ENCODE measurements at places on chromosomes 2 and 18. TPM values are rescaled to one million over a fixed set of nuclear protein-coding genes. Genes with fewer than 3 reads are reported as not detected.

Gene CAPN14
- 0.52 TPM for total RNA-seq

Gene TMEM247
- not detected for total RNA-seq

Gene UGT1A3
- total RNA-seq = not detected

GRCh38 chr18:45127405-45127804, 446.7 kb downstream of the SETBP1 start:
- H3K4me1 ChIP-seq = no peaks in the 10 kb centered on the region
- no peak overlapping the region for H3K27ac ChIP-seq
- H3K27me3 ChIP-seq = no peaks in the 10 kb centered on the region
- H3K4me3 ChIP-seq = no peak overlapping the region

DNA sequence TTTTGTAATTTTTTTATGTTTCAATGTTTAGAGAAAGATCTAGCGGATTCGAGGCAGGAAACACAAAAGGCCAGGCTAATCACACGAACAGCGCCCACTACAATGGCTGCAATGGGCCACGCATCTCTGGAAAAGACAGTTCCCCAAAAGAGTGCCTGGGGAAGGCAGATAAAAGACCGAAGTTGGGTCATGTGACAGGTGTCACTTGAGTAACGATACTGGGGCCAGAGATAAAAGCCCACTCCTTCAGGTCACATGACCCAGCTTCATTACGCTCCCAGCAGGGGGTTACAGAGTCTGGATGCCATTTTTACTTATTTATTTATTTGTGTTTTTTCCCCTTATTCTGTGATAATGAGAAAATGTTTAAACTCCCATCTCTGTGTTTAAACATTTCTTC, 95.4 kb downstream of the CDK15 start:
- no peak overlapping the region for H3K27ac ChIP-seq
- DNase-seq = no peak
- peaks cover 19% of the 10 kb centered on the region for H3K4me1 ChIP-seq

GRCh38 chr2:164621764-164622105, 453 bp upstream of the GRB14 start:
- no peaks in the 10 kb centered on the region for H3K36me3 ChIP-seq
- H3K4me3 ChIP-seq = no peak overlapping the region
- DNase-seq = no peak
- no peak overlapping the region for H3K27ac ChIP-seq

DNA sequence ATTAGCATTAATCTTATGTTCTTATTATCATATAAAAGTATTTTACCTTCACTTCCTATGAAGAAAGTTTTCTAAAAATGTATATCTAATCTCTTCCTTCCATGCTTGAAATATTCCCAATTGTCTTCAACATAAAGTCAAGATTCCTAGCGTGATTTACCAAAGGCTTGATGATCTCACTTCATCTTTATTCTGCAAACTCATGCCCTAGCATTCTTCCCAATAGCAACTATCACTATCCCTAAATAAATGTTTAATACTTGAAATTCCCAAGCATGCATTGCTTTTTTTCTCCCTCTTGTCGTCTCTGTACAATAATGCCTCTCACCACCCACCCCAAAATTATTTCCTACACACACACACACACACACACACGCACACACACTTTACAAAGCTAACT, 125.8 kb downstream of the VWC2L start:
- no peaks in the 10 kb centered on the region for H3K36me3 ChIP-seq
- no peak overlapping the region for H3K27ac ChIP-seq
- no peak for DNase-seq
- H3K27me3 ChIP-seq = no peaks in the 10 kb centered on the region
- no peaks in the 10 kb centered on the region for H3K4me1 ChIP-seq
- no peak overlapping the region for H3K4me3 ChIP-seq

DNA sequence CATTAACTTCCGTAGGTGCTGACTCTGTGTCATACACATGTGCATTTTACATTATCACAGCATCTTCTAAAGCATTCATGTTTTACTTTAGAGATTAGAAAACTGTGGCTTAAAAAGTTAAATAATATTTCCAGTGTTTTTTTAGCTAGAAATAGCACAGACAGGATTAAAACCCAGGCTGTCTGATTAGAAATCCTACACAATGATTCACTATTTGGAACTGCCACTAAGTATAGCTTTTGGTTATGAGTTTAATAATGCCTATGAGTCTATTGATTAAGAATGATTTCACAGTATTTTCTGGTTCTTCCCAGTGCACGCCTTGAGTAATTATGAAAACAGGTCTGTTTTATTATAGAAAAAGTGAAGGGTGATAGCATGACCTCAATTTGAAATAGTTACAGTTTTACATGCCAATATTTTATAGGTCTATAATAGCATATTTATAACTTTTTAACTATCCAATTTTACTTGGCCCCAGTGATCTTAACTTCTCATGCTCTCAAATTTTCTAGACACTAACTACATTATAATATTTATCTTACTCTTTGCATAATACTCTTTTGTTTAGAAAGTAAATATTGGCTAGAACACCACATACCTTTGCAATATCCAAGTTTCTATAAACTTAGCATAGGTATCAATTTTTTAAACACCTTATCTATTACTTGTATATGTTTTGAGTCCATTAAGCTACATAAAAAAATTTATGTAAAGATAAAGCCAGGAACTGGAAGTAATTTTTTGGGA, 313.2 kb downstream of the RND3 start:
- no peaks in the 10 kb centered on the region for H3K36me3 ChIP-seq
- no peaks in the 10 kb centered on the region for H3K27me3 ChIP-seq
- no peak overlapping the region for H3K27ac ChIP-seq
- H3K4me1 ChIP-seq = no peaks in the 10 kb centered on the region
- no peak for DNase-seq
- H3K4me3 ChIP-seq = no peak overlapping the region

DNA sequence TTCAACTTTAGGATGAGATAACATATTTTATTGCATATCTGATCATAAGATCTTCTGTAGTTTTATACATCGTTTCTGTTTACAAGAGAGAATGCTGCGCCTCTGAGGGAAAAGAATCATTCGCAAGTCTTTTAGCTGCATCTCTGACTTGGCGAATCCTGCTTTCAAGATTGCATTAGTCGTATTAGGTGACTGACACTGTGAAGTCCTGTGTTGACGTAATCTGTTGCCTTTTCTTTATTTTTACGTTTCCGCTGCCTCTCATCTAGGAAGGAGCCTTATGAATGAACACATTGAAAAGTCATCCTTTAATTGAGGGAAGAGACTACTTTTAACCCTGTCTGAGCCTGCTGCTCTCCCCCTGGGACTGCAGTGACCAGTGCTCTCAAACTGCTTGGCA, 101.5 kb downstream of the LDLRAD4 start:
- H3K4me1 ChIP-seq = peaks cover 6% of the 10 kb centered on the region

DNA sequence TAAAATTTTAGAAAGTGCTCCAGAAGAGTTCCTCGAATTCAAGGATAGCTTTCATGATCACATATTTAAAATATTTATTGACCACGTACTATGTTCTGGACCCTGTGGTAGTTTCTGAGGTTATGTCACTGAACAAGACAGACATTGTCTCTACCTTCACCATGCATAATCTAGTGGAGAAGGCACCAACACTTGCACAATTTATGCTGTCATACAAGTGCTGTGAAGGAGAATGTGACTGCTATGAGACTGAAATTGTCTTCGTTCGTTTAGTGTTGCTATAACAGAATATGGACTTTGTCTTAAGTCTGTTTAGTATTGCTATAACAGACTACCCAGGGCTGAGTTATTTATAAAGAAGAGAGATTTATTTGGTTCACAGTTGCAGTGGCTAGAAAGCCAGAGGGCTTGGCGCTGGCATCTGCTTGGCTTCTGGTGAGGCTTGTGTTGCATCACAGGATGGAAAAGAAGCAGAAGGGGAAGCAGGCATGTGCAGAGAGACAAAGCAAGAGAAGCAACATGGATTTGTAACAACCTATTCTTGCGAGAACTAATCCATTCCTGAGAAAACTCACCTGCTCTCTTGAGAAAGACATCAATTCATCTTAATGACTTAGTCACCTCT, 50.0 kb upstream of the RFX8 start:
- H3K27me3 ChIP-seq = no peaks in the 10 kb centered on the region
- H3K36me3 ChIP-seq = no peaks in the 10 kb centered on the region
- no peak overlapping the region for H3K4me3 ChIP-seq
- no peak for DNase-seq

- DNase-seq = no peak
- no peak overlapping the region for H3K27ac ChIP-seq
- no peaks in the 10 kb centered on the region for H3K4me1 ChIP-seq
These were observed 120.0 kb downstream of the DNAH6 start for GRCh38 chr2:84636080-84636971.

GRCh38 chr2:218881744-218882460, 1.2 kb downstream of the WNT10A start:
- no peak overlapping the region for H3K4me3 ChIP-seq
- DNase-seq = no peak
- peaks cover 99% of the 10 kb centered on the region for H3K27me3 ChIP-seq
- no peaks in the 10 kb centered on the region for H3K36me3 ChIP-seq
- H3K4me1 ChIP-seq = peaks cover 10% of the 10 kb centered on the region

DNA sequence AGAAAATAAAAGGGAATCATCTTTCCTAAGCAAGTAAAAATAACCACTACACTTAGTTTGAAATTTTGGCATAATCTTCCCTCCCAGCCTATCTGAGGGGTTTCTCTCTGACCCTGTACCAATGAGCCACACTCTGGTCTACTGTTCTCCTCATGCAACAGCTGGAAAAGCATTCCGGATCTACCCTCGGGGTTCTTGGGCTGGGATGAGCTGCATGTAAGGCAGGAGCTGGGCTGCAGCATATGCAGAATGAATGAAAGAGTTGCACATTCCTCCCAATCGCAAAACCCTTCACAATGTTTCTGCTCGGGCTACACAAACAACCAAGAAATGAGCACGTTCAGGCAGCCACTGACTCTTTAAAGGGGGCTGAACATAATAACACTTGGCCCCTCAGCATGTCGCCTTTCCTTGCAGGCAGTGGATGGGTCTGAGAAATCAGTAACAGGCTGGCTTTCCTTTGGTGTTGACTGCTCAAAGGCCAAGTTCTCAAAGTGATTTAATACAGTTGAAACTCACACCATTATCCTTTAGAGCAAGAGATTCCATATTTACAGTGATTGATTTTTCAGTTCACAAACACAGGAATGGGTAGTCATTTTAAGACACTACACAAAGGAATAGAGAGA, 180.4 kb upstream of the ZFP36L2 start:
- H3K27ac ChIP-seq = no peak overlapping the region
- H3K27me3 ChIP-seq = no peaks in the 10 kb centered on the region
- no peak for DNase-seq
- H3K36me3 ChIP-seq = no peaks in the 10 kb centered on the region
- H3K4me3 ChIP-seq = no peak overlapping the region
- H3K4me1 ChIP-seq = peaks cover 4% of the 10 kb centered on the region

GRCh38 chr2:117087535-117088291, 726.8 kb upstream of the DDX18 start:
- H3K4me3 ChIP-seq = no peak overlapping the region
- no peak overlapping the region for H3K27ac ChIP-seq
- no peak for DNase-seq
- H3K27me3 ChIP-seq = no peaks in the 10 kb centered on the region
